Stimulated activated CD8-positive, alpha-beta memory T cell treated with anti-CD3 and anti-CD28 coated beads, Interleukin-4, amount 100 ng/mL, for 4 hours (primary cell): ENCODE measurements at places on chromosomes 3 and 15.

GRCh38 chr15:48806151-48806550 lies 4.7 kb downstream of the CEP152 start:
- DNase-seq: no peak

- no peak for DNase-seq
These were observed 30.7 kb downstream of the MBNL1 start for GRCh38 chr3:152299249-152299976.

DNA sequence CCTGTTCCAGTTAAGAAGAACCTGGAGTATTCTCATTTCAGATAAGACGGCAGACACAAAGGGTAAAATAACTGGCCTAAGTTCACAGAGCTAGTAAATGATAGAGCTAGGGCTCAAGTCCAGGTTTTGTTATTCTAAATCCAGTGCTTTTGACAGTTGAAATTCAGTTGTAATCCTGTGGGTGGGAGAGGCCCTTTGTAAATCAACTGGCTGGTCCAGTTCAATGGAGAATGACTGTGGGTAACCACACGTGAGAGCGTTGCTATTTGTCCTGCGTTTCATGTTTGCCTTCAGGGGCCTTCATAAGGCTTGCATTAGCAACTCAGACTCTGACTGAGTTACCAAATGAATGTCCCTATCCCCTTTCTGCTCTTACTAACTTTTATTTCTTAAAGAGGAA lies 24.2 kb upstream of the CD96 start:
- no peak for DNase-seq

DNA sequence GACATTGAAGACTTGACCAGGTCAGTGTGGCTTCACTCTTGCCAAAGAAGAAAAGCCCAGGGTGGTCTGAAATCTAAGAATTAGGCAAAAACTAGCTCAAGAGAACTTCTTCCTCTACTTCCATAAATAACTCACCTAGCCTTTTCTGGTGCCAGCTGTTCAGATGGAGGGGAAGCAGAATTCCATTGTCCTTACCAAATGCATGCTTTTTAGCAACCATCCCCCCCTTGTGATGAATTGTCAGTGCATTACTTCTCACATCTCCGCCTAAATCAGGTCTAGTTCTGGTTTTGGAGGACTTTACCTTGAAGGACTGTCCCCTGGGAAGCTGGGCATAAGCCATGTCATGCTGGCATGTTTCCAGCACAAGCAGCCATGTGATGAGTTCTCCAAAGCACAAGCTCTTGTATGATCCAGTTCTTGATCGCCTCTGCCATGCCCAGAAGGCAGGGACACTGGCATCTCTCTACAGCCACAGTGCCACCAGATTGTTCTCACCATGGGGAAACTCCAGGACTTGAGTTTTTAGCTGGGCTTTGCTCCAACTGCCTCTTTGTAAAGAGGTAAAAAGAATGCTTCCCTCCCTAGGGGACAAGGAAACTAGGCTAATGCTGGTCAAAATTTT lies 96.4 kb upstream of the IL12A start:
- no peak for DNase-seq

GRCh38 chr15:69782139-69782658 lies 315.5 kb downstream of the TLE3 start:
- no peak for DNase-seq

DNA sequence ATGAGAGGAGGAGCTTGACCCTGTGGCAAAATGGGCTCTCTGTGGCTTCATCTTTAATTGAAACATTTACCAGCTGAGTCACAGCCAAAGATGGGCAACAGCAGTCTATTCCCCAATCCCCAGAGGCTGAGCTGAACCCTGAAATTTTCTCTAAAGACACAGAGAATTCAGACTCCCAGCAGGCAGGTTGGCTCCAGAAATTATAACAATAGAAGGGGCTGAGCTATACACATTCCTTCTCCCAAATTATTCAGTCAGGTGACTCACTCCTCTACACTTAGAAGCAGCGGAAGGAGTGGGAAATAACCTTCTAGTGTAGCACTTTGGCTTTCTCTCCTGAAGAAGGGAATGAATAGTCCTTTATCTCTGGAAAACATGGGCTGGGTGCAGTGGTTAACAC lies 264.3 kb upstream of the ARHGEF26 start:
- no peak for DNase-seq

DNA sequence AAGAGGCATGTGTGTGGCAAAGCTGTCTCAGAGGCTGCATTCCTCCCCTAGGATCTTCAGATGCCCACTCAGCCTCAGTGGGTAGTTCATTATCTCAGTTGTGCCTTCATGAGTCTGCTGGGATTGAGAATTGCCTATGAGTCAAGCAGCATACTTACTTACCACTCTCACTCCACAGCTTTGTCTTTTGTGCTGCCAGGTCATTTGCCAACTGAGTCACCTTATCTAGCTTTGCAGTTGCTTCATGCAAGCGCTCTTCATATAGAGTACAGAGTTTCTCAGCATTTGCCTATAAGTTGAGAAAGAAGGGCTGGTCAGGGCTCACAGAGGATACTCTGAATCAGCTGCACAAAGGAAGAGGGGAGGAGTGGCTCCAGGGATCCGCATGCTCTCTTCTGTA lies 89.5 kb downstream of the MYH15 start:
- DNase-seq: no peak

GRCh38 chr3:128879991-128880390 lies 571 bp downstream of the ACAD9 start:
- no peak for DNase-seq

- no peak for DNase-seq
These were observed 114.1 kb upstream of the GALNT15 start for GRCh38 chr3:16060358-16060852.

DNA sequence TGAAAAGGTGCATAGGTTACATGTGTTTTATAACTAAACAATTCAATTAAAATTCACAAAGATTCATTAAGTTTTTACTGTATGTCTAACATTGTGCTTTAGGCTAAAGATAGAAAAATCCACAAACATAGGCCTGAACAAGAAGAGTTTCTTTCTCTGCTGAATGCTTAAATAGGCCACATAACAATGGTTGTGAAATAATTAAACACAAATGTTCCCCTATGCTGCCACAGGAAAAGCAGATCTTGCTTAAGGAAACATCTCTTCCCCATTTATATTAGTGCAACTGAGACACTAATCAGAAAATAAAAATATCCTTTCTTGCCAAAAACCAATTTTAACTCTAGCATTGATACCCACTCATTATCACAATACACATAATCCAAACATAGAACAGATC lies 725.4 kb upstream of the DPPA4 start:
- no peak for DNase-seq

DNA sequence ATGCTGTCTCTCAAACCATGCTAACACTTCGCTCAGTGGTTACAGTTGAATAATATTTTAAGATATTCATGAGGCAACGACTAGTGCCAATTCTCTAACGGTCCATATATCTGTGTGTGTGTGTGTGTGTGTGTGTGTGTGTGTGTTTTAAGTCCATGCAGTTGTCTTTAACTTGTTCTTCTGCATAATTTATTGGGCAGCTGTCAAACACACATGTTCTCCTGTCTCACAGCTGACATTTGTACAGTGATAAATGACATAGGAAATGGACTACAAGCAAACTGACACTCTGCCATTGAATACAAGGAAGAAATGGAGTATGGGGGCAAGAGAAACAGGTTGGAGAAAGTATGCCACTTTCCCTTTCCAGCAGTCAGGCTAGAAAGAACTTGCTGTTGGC lies 172.0 kb downstream of the PDZRN3 start:
- DNase-seq: no peak

GRCh38 chr15:25525741-25526140 lies 86.9 kb upstream of the UBE3A start:
- no peak for DNase-seq

- DNase-seq: no peak
These were observed 32.1 kb upstream of the AP4E1 start for GRCh38 chr15:50876260-50876988.

GRCh38 chr3:50295553-50296431 lies 3.4 kb downstream of the HYAL3 start:
- no peak for DNase-seq

DNA sequence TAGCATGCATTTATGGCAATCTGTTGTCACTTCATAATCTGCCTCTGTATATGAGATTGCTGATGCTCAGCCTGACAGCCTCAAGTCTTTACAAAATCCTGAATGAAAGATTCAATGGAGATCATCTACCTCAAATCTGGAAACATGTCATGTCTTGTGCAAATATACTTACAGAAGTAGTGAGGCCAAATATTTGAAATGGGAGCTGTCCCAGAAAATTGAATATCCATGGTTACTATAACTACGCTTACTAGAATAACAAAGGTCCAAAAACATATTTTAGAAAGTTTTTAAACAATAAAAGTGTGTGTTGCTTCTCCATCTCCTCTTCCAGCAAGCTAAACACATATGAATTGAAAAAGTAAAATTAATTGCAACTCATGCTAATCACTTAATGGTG lies 133.2 kb upstream of the DPH6 start:
- DNase-seq: no peak

DNA sequence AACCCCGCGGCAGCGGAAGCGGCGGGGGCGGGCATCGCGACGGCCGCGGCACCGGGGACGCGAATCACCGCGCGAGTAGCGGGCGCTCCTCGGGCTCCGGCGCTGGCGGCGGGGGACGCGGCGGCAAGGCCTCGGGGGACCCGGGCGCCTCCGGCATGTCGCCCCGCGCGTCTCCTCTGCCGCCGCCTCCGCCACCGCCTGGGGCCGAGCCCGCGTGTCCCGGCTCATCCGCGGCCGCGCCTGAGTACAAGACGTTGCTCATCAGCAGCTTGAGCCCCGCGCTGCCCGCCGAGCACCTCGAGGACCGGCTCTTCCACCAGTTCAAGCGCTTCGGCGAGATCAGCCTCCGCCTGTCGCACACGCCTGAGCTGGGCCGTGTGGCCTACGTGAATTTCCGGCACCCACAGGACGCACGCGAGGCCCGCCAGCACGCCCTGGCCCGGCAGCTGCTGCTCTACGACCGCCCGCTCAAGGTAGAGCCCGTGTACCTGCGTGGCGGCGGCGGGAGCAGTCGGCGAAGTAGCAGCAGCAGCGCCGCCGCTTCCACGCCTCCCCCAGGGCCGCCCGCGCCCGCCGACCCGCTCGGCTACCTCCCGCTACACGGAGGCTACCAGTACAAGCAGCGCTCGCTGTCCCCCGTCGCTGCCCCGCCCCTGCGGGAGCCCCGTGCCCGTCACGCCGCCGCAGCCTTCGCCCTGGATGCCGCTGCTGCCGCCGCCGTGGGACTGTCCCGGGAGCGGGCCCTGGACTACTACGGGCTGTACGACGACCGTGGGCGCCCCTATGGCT lies 675 bp downstream of the RBM15B start:
- DNase-seq: peak; percentile 14

DNA sequence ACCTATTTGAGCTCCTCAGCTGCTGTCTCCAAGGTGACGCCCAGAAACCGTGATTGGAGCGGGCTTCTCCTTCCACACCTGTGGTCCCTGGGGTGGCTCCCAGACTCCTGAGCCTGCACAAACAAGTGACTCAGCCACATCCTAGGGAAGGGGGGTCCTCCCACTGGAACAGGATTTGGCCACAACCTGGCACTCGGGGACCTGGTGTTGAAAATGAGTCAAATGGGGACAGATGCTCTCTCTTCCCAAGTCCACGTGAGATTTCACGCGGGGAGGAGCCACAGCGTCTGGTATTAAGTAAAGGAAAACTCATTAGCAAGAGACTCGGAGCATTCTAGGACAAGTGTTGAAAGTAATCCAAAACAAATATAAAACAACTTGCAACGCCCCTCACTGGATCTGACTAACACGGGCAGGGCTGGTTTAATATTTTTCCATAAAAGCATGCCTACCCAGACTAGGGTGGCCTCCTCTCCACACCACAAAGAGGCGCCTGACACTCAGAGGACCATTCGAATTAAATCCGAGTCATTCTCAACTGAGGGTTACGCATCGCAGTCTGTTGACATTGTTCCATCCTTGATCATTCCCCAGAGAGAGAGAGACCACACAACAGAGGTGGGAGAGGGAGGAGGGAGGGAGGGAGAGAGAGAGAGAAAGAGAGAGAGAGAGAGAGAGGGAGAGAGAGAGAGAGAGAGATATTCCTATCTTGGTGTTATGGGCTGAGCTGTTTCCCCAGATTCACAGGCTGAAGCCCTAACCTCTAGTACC lies 74.4 kb downstream of the MGLL start:
- no peak for DNase-seq

GRCh38 chr15:58522865-58523264 lies 91.1 kb downstream of the LIPC start:
- no peak for DNase-seq
